ENCODE measurements at places on chromosomes 6 and 20. TPM values are rescaled to one million over a fixed set of nuclear protein-coding genes. Genes with fewer than 3 reads are reported as not detected.

DNA sequence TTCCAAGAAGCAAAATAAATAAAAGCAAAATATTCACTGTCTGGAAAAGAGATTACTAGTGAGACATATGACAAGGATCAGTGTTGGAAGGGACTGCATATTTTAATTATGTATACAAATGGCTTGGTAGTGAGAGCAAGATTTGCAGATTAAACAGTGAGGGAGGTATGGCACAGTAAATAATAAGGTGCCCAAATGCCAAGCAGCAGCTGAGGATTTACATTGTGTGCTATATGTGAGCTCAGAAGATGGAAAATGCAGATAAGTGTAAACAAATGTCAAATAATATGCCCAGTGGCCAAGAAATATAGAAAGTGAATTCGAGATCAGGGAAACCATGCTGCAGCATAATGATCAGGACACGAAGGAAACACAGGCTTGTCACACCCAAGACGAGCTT lies 173.8 kb upstream of the NRSN1 start:
- H3K36me3 ChIP-seq = no peaks in the 10 kb centered on the region
- DNase-seq = no peak
- no peaks in the 10 kb centered on the region for H3K4me1 ChIP-seq
- H3K27me3 ChIP-seq = no peaks in the 10 kb centered on the region
- H3K4me3 ChIP-seq = no peak overlapping the region
- H3K27ac ChIP-seq = no peak overlapping the region

- no peak overlapping the region for H3K4me3 ChIP-seq
- H3K4me1 ChIP-seq = no peaks in the 10 kb centered on the region
- peaks cover 65% of the 10 kb centered on the region for H3K36me3 ChIP-seq
- no peak overlapping the region for H3K27ac ChIP-seq
- DNase-seq = peak; percentile 38
These were observed 398.8 kb downstream of the ESR1 start for GRCh38 chr6:152206072-152206818.

GRCh38 chr20:5842465-5842864 lies 92.3 kb downstream of the SHLD1 start:
- H3K27me3 ChIP-seq = no peaks in the 10 kb centered on the region
- no peak overlapping the region for H3K4me3 ChIP-seq
- peaks cover 8% of the 10 kb centered on the region for H3K36me3 ChIP-seq
- no peak overlapping the region for H3K27ac ChIP-seq
- peaks cover 37% of the 10 kb centered on the region for H3K4me1 ChIP-seq

Gene LRRC1
- 3.7 TPM for total RNA-seq

Gene SOD2
- total RNA-seq = 64.0 TPM

Gene FUT9
- not detected for total RNA-seq

Gene LINC00237
- total RNA-seq = not detected

Measured in activated CD4-positive, alpha-beta T cell treated with anti-CD3 and anti-CD28 coated beads, Interleukin-2, amount 10 ng/mL, durations not matched to agents 7 days and 5 days (primary cell).